ENCODE measurements at places on chromosomes 3 and 15.

DNA sequence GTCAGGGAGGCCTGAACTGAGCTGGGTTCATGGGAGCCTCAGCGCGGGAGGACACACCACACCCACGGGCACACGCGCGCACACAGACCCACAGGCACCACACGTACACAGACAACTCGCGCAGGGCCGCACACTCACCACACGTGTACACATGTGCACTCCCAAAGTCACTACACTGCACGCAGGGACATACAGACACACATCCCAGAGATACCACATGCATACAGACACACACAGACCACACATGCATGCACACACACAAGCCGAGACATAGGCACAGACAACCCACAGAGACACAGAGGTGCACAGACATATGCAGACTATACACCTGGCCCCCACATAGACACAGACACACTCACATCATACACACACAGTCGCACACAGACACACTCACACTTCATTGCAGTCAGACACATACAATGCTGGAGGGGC is 1.1 kb upstream of the MGLL start:
- no peak for DNase-seq

DNA sequence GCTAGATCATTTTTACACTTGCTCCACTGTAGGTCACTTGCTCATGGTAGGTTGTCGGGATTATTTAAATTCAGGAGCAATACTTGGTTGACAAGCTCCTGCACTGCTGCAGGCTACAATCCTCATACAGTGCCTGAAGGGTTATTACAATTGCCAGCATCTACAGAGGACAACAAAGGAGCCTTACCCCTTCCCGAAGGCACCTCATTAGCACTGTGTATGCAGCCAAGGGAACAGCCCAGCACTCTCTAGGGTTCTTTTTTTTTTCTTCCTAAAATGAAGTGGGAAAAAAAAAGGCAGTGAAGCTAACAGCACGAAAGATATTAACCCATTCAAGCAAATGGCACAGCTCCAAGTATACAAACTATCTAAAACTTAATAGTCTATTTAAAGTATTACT is 142.7 kb downstream of the ULK4 start:
- DNase-seq: no peak

DNA sequence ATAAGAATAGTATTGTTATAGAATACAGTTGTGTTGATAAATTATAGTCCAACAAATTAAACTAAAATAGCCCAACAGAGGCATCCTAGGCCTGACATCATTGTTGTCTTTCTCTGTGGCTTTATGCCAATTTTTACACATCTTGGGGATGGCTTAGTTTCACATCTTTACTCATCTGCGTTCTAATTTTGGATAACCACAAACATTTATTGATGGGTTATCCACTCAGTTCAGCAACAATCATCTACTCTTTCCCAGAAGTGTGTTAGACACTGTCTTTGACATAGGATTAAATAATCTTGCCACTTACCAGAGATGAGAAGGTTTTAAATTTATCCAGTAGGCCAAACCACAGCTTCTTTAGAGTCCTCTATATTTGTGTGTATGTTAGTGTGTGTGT is 120.8 kb upstream of the PHLDB2 start:
- DNase-seq: no peak

- peak; percentile 35 for DNase-seq
These were observed 328.0 kb upstream of the DNAJC19 start for GRCh38 chr3:181317508-181317907.

GRCh38 chr3:47433796-47434195 is 41.9 kb downstream of the SCAP start:
- DNase-seq: no peak

GRCh38 chr3:108185536-108185935 is 36.7 kb downstream of the IFT57 start:
- no peak for DNase-seq

- no peak for DNase-seq
These were observed 22.1 kb downstream of the AMOTL2 start for GRCh38 chr3:134352031-134352671.

DNA sequence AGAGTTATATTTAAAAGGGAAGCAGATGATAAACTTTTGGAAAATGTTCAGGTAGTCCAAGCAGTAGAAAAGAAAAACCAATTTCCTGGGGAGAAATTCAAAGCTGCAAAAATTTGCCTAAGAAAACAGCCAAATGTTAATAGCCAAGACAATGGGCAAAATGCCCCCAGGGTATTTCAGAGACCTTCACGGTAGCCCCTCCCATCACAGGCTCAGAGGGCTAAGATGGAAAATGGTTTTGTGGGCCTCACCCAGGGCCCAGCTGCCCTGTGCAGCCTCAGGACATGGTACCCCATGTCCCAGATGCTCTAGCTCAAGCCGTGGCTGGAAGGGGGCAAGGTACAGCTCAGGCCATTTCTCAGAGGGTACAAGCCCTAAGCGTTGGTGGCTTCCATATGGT is 391.0 kb downstream of the ZIC4 start:
- no peak for DNase-seq

- DNase-seq: no peak
These were observed 323.0 kb downstream of the LPP start for GRCh38 chr3:188476935-188477334.

DNA sequence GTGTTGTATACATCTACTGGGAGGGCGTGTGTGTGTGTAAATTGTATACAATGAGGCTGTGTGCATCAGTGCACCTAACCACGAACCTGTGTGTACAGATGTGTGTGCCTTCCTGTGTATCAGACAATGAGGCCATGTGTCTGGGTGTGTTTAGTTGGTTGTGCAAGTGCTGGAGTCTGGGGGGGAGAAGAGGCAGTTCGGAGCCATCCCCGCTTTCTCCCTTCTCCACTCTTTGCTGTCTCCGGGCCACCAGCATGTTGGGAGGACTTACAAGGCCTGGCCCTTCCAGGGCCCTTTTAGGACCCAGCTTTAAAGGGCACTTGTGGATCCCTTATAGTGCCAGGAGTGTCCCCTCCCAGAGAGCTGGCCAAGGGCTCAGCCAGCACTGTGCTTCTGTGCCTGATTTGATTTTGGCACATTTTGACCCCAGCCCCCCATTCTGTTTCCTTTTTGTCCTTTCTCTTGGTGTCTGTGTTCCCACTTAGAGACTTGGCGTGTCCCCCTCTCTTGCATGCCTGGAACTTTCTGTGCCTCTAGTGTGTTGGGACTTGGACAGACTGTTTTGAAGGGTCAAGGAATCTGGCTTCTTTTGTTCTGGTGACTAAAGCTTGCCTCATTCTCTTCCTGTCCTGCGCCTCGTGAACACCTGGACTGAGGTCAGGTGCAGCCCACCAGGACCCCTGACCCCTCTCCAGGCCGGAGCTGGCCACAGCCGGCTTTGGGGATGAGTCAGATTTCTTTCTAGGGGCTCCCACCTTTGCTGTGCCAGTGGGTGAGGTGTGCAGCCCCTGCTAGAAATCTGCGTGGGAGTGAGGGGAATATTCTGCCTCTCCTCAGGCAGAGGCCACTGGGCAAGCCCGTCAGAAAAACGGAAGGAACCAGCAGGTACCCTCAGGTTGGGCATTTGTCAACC is 1.5 kb downstream of the CTDSPL start:
- DNase-seq: no peak

DNA sequence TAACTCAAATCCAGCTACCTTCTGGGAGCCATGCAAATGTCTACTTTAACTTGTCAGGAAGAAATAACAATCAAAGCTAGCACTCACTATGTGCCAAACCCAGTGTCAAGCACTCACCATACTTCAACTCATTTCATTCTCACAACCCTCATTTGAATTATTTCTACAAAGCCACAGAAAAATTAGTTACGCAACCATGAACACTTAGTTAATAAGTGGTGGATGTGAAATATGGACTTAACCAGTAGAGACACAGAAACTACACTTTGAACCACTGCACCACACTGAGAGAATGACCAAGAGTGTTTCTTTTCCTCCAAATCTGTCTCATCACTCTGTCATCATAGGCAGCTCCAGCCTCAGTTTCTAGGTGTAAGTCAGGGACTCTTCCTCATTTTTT is 91.0 kb upstream of the MBNL1 start:
- no peak for DNase-seq

GRCh38 chr3:43523454-43524053 is 98.3 kb downstream of the ANO10 start:
- no peak for DNase-seq

GRCh38 chr15:85335193-85335942 is 45.0 kb upstream of the AKAP13 start:
- no peak for DNase-seq

DNA sequence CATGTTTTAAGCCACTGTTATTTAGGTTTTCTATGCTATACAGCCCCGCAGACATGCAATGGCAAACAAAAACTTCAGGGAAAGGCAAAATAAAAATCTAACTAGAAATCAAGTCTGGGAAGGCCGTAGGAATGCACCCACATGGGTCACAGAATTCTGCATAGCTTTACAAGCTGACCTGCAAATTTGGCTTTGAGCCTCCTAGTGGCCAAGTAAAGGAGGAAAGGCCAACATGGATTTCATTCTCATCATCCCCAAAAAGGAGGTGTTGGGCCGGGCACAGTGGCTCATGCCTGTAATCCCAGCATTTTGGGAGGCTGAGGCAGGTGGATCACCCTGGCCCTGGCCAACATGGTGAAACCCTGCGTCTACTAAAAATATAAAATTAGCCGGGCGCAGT is 124.3 kb downstream of the FBLN2 start:
- DNase-seq: no peak

DNA sequence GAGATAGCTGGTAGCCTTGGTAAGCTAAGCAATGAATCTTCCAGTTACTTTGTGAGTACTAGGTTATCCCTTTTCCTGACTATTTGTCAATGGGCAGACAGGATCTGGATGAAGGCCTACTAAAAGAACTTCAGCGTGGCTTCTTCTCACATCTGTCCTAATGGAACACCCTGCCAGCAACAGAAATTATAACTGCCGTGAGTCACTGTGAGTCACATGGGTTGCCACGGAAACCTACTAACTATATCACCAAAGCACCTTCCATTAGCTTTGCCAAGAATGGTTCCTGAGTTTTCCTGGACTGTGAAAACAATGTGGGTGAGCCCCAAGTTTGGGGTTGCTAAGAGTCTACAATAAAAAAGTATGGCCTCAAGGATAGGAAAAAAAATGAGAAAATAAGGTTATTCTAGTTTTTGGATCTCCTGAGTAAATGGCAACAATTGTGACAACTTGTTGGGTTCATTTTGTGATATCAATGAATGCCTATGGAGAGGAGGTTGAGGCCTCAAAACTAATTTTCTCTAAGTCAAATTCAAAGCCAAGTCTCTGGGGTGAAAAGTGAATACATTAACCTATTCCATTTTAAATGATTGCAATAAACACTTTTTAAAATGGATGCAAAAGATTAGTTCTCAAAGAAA is 195.1 kb upstream of the ICE2 start:
- peak; percentile 6 for DNase-seq

DNA sequence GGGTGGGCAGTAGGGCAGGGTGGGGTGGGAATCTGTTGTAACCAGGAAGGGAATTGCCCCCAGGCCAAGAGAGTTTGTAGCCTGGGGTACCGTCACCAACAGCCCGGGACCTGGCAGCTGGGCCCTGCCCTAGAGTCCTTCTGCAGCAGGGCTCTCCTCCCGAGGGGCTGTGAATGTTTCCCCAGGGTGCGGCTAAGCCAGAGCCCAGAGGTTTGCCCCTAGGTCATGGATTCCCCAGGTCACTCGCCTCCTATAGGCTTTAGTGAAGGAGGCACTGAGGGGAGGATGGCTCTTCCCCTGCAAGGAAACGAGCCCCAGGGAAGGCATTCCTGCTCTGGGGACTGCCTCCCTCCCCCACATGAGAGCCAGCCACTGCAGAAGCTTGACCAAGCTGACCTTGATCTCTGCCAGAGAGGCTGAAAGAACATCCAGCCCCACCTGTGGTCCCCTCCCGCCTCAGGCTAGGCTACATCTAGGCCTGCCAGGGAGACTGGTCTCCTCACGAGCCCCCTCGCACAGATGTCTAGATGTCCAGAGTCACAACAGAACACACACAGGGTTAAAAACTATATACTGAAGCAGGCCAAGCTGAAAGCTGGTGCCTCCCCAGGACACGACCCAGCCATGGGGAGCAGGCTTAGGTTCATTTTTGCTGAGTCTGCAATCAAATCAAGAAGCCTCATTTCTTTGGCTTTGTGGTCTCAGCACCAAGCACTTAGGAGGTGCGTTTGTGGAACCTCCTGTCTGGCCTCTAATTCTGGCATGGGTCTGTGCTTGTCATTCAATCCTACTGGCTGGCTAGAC is 69.1 kb upstream of the TAMM41 start:
- no peak for DNase-seq

GRCh38 chr3:193225302-193226125 is 15.5 kb upstream of the PLAAT1 start:
- no peak for DNase-seq

- no peak for DNase-seq
These were observed 52.1 kb downstream of the TASOR start for GRCh38 chr3:56630966-56631365.

DNA sequence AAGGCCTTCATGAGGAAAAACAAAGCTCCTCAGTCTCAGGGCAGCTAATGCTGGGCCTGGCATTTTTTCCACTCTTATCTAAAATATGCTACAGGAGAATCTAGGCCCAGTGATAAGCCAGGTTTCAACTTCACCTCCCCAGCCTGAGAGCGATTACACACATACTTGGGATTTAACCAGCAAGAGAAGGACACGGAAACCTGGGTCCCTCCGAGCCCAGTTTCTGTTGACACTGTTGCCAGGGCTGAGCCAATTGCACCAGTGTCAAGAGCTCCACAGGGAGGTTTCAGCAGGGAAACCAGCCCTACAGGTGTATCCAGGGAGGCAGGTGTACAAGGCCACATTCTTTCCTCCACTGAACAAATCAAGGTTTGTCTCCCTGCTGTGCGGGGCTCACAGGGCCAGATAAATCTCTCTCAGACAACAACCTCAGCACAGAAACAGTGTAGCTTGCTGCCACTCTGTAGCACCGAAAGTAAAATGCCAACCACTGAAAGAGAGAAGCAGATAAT is 85.4 kb downstream of the MAGI1 start:
- peak; percentile 90 for DNase-seq

DNA sequence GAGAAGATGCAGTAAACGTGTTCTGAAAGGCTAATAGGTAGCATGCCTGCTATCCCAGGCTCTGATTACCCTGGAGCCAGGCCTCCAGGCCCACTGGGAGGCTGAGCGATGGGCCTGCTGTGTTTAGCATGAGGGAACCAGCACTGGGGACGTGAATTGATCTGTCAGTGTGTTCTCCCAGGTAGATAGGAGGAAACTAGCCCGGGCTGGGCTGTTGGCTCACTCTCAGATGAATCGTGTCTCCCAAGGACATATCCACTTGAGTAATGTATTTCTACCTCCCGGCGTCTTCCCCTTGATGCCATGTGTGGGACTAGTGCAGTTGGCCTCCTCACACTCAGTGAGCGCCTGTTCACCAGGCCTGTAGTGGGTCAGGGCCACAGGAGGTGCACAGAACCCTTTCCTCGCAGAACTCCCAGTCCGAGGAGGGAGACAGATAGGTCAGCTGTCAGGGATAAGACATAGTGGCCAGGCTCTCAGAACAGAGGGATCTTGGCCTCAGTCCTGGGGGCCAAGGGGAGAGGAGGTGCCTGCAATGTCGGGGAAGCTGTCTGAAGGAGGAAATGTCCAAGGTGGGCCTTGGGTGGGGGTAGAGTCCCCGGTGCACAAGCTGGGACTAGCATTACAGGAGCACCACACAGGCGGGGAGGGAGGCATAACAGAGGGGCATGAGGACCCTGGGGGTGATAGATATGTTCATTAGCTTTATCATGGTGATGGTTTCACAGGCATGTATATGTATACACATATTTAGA is 111.7 kb downstream of the DNAJB8 start:
- DNase-seq: no peak

Data from DMS153 (cell line).